ENCODE measurements at places on chromosomes 4 and X.

- DNase-seq, result no peak
These were observed 25.0 kb downstream of the MFAP3L start for GRCh38 chr4:170001011-170001744.

GRCh38 chr4:20554134-20554533 is 146.1 kb upstream of the PACRGL start:
- no peak for DNase-seq

GRCh38 chr4:14362385-14362784 is 639.9 kb upstream of the CPEB2 start:
- DNase-seq, result no peak

- DNase-seq, result no peak
These were observed 22.4 kb downstream of the DCTD start for GRCh38 chr4:182894681-182895275.

- no peak for DNase-seq
These were observed 294.6 kb downstream of the TRIML1 start for GRCh38 chr4:188433741-188434315.

GRCh38 chr4:132646186-132646585 is 502.9 kb upstream of the PCDH10 start:
- DNase-seq, result no peak

DNA sequence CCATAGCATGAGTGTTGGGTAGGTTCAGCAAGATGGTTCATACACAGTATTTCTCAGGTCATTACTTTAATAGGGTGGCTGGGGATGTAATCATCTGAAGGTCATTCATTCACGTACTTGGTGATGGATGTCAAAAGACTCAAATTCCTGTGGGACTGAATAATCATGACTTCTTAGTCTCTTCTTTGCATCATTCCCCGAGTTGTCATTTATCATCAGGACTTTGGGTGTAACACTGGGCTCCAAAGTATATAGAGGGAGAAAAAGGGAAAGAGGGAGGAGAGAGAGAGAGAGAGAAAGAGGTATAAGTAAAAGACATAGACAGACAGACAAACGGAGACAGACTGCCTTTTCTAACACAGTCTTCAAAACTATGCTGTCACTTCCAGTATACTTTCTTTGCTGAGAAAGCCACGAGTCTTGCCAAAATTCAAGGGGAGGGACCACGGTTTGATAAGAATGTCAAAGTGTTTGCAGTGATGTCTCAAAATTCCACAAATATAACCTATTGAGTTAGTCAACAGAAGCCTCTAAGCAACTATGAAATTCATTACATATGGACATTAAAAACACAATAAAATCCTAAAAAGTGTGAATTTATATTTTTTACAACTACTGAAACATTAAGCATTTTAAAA is 55.9 kb downstream of the UGT2A3 start:
- no peak for DNase-seq

GRCh38 chr4:123599061-123599919 is 202.7 kb downstream of the SPRY1 start:
- DNase-seq, result no peak

- peak; percentile 56 for DNase-seq
These were observed 42.1 kb upstream of the HOPX start for GRCh38 chr4:56723201-56723605.

DNA sequence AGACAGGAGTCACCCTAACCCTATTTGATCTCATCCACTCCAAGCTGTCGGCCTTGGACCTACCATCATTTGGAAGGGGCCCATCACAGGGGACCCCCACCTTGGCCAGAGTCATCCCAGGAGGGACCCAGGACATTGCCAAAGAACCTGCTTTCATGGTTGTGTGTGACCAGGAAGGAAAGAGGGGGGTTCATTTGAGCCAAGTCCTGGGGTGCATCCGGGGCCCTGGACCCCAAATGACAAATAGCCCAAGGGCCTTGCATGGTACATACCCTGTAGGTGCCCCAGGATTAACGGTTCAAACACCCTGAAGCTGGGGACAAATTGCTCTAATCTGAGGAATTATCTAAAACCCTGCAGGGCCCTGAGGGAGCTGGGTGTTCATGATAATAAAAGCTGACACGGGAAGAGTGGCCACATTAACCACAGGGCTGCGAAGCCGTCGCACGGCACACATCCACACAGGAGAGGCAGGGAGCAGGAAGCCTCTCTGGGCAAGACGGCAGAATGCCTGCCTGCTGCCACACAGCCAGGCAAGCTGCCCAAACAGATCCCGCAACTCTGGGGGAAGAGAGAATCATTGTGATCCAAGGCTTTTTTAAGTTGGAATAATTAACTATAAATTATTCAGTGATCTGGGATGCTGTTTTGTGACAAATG is 28.2 kb upstream of the PPP2R2C start:
- DNase-seq, result no peak

GRCh38 chrX:355329-356050 is 31.2 kb downstream of the PPP2R3B start:
- DNase-seq, result no peak

- no peak for DNase-seq
These were observed 67.0 kb downstream of the SEL1L3 start for GRCh38 chr4:25795566-25796454.

DNA sequence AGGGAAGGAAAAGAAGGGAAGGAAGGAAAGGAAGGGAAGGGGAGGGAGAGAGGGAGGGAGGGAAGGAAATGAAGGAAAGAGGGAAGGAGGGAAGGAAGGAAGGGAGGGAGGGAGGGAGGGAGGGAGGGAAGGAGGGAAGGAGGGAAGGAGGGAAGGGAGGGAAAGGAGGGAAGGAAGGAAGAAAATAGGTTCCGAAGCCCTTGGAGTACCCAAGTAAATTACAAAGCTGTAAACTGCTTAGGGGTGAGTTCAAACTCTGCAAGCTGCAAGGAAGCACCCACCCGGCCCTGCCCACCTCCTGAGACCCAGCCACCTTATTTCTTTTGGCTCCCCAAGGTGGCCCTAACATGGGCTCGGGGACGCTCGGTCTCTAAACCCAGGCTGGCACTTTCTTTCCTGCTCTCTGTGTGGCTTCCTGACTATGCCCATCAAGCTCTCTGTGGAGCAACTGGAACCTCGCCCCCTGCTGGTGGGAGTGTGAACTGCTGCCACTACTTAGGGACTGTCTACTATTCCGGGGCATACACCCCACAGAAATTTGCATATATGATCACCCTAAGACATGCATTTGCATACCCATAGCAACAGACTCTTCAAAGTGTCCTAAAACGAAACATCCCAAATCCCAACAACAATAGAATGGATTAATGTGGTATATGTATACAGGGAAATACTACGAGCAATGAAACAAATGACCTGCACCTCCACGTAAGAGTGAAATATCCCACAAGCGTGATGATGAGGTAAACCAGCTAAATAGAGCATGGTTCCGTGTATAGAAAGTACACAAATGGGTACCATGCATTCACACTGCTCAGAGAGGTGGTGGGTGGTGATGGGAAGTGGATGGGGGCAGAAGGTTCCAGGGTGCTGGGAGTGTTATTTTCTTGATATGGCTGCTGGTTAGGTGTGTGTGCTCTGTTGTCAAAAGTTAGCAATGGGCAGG is 151.7 kb upstream of the TBL1X start:
- DNase-seq, result peak; percentile 85

GRCh38 chr4:6189511-6189910 is 10.8 kb downstream of the JAKMIP1 start:
- DNase-seq, result no peak

DNA sequence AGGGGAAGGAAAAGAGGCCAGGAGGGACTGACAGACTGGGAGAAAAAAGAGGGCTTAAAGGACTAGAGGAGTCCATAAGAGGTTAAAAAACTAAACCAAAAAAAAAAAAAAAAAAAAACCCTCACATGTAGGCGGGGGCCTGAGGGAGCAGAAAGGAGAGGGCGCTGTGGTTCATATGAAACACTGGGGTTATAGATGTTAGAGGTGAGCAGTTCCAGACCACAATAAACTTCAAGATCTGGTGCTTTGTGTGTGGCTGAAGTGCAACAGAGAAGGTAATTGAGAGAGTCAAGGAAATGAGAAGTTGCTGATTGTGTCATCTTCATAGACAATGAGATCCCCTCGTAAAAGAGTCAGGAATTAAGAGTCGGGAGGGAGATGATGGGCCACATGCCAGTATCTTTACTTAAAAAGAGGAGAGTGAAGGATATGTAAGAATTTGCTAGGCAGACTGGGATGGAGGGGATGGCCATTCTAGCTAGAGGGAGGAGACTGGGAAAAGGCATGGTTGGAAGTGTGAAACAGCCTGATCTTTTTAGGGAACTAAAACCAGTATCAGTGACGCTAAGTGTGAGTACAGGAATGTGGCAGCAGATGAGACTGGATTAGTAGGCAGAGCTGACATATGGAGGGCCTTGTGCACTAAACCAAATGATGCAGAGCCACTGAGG is 18.4 kb upstream of the OGT start:
- peak; percentile 64 for DNase-seq

GRCh38 chr4:48813964-48814363 is 16.9 kb upstream of the OCIAD1 start:
- DNase-seq, result no peak

DNA sequence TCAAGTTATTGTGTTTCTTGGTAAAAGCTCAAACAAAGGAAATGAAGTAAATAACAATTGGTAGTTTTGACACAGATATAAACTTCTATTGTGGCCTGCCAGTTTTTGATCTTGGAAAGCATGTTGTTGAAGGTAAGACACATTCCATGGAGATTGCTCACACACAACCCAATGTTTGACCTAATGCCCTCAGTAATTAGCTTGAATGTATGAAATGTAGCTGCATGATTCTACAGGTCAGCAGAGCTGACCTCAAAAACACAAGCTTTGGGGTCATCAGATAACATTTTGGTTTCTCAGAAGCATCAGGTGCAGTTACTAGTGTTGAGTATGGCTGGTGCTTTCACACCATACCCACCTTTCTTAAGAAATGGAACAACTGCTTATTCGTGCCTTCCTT is 16.5 kb downstream of the GPR173 start:
- DNase-seq, result no peak

DNA sequence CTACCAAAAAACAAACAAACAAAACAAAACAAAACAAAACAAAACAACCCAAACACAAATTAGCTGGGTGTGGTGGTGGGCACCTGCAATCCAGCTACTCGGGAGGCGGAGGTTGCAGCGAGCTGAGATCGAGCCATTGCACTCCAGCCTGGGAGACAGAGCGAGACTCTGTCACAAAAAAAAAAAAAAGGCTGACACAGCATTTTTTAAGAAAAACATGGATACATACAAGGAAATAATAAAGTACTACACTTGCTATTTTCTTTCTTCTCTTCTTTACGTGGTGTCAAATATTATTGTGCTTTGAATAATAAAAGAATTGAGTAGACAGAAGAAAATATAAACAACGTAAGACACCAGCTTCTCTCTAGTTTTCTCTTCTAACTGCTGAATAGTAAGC is 73.9 kb downstream of the TEX11 start:
- DNase-seq, result no peak

DNA sequence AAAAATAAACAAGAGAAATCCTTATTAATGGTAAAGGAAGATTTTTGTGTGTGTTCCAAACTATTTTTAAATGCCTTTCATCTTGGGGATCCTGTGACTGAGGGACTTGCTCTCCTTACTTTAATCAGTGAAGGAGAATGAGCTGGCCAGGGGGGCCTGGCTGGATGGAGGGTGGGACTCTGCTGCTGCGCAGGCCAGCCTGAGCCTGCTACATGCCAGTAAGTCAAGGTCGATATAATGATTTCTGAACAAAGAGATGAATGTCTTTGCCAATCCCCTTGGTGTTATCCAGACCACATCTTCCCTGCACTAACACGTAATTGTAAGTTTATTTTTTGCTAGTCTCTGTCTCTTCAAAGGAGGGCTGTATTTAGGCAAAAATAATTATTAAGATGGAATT is 1679.2 kb upstream of the TENM3 start:
- no peak for DNase-seq

- no peak for DNase-seq
These were observed 22.5 kb upstream of the CLDN24 start for GRCh38 chr4:183344523-183345255.

DNA sequence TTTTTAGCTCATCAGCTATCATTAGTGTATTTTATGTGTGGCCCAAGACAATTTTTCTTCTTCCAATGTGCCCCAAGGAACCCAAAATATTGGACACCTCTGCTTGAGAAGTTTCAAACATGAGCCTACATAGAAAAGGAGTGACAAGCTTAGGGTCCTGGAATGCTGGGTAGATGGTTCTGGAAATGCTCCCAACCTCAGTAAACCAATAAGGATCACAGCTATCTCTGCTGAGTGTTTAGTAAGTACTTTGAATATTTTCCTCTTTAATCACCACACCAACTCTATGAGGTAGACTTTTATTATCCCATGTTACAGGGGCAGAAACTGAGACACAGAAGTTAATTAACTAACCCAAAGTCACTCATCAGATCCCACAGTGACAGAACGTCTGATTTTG is 164.9 kb upstream of the KLF3 start:
- DNase-seq, result no peak

Data from activated CD8-positive, alpha-beta T cell treated with anti-CD3 and anti-CD28 coated beads for 36 hours (primary cell).